ENCODE measurements at places on chromosomes 4 and X.
A peak's percentile ranks its signal among the peaks of the same experiment; 100 is the strongest.

DNA sequence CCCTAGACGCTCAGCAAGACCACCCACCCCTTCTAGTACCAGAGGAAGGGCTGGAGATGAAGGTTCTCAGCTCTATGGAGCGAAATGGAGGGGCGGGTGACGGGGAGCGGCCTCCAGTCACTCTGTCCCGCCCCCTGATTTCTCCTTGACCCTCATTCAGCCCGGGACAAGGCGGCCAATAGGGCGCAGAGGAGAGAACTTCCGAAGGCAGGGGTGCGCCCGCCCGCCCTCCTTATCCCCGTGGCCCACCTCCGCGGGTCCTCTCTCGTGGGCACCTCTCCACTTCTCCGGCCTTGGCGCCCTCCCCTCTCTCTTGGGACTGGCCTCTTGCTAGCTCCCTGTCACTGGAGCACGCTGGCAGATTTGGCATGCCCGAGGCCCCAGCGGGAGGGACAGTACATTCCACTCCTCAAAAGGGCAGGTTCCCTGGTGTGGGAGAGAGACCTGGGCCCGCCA, 1.1 kb upstream of the SEPTIN6 start:
- no peak for DNase-seq

GRCh38 chr4:13986548-13986947, 359.0 kb upstream of the BOD1L1 start:
- DNase-seq = no peak

DNA sequence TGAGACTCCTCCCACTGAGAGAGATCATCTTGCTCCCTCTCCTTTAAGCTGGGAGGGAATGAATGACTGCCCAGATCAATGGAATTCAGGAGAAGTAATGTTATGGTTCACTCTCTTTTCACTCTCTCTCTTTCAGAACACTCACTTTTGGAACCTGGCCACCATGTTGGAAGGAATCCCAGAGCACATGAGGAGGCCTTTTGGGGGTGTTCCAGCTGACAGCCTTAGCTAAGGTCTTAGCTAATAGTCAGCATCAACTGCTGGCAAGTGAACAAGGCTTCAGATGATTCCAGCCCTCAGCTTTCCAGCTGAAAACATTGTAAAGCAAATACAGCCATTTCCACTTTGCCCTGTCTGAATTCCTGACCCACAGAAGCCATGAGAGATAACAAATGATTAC, 124.0 kb upstream of the CLNK start:
- DNase-seq = peak; percentile 82

- no peak for DNase-seq
Observed at GRCh38 chr4:140344621-140345020, 28.8 kb upstream of the SCOC start.

DNA sequence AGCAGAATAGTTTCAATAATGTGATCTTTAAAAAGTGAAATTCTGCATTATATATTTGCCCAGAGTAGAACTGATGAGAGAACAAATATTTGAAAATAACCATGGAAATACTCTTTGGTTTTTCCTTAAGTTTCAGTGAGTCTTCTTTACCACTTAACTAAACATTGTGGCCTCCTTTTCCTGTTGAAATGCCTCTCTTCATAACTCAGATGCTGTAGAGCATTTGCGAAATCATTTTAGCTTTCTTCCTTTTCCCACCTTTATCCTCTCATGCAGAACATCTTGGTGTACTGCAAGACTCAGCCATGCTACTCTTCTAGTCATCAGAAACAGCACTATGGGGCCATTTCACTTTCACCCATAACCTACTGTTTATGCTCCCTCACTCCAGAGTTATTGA, 48.2 kb downstream of the CASK start:
- DNase-seq = no peak

GRCh38 chrX:68692651-68693050, 45.2 kb downstream of the STARD8 start:
- no peak for DNase-seq

DNA sequence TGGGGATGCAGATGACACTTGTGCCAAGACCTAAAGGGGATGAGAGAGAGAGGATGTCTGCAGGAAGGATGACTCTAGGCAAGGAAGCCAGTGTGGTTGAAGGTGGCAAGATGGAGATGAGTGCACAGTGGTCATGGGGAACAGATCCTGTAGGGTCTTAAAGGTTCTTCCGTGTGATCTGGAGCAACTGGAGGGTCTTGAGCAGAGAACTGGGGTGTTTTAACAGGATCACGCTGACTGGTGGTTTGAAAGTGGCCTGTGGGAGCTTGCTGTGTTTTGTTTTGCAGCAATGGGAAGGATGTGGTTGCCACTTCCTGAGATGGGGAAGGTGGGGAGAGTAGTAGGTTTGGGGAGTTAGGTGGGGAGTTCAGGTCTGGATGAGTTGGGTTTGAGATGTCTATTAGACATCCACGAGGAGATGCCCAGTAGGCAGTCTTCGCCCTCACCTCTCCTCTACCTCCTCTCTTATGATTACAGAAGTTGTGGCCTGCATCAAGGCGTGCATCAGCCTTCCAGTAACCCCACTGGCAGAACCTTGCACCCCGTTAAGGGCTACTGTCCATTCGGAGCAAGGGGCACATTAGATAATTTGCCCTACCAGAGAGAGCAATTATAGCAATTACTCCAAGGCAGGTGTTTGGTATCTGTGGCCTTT, 1.4 kb upstream of the STBD1 start:
- no peak for DNase-seq

- no peak for DNase-seq
Observed at GRCh38 chr4:87232216-87232615, 11.8 kb upstream of the KLHL8 start.

DNA sequence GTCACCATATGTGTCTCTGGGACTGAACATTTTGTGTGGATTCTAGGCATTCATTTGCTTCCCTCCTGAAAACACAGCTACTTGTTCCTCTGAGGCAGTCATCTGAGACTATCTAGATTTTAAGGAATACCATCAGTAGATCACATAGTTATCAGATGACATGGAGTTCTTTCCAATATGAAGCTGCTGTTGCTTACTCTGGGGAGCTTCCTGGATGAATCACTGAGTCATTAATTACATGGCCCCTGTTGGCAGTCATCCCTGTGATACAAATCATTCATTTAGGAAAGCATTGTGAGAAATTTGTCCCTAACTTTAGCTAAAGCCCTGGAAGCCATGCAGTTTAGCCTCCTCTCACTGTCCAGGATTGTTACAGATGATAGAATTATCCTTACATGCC, 98.2 kb upstream of the ARSJ start:
- DNase-seq = no peak

DNA sequence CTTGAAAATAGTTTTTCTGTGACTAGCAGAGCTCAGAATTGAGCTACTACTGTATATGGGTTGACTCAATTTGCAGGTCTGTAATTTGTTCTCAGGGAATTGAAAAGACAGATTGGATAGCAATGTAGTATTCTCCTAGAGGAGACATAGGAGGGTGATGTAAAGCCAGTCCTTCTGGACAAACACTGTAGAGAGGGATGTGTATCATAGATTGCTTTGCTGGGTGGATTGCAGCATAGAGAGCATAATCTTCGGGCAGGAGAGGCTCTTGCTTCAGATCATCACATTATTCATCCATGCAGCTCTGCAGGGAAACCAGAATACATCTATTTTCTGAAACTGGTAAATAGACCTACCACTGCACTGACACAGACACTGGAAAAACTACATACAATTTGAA, 1110.5 kb downstream of the RAPGEF2 start:
- no peak for DNase-seq

DNA sequence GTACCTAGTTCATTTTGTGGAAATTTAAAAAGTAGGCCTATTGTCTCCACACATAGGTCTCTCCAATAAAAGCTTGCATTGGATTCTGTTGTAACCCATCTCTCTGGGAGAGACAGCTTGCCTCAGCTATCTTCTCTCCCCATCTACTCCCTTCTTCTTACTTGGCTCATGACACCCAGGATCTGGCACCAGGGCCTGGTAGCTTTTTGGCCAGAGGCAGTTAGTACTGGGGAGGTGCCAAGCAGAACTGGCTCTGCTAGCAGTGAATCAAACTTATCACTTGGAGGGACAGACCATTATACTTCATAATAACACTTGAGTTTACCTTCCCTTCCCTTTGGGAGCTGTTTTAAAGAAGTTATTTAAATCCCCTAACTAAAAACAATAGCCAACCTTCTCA, 31.8 kb downstream of the PLAC1 start:
- no peak for DNase-seq

GRCh38 chr4:80809039-80809729, 221.3 kb upstream of the BMP3 start:
- no peak for DNase-seq

- no peak for DNase-seq
Observed at GRCh38 chr4:83262682-83263081, 21.9 kb downstream of the COQ2 start.

- DNase-seq = peak; percentile 30
Observed at GRCh38 chr4:82899374-82900065, 1.0 kb upstream of the THAP9 start.

- peak; percentile 26 for DNase-seq
Observed at GRCh38 chrX:41923978-41924683, 777 bp upstream of the CASK start.

GRCh38 chrX:45347877-45348276, 147.2 kb upstream of the DIPK2B start:
- DNase-seq = no peak

DNA sequence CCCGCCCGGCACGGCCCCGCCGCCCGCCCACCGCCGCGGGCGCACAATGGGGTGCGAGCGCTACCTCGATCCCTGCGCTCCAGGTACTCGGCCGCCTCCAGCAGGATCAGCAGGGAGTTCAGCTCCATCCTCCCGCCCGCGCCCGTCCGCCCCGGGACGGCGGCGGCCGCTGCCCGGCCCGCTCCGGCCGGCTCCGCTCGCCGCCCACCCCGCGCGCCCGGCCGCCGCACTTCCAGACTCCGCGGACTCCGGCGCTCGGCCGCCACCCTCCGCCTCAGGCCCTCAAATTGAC, at the start of gene MXD4:
TSS of gene MXD4 (minus strand) at position 257 of the 292 bp plus-strand sequence. CDS start at position 128, 129 bp downstream.
- no peak for DNase-seq

GRCh38 chrX:470686-471085, 84.0 kb upstream of the PPP2R3B start:
- no peak for DNase-seq

DNA sequence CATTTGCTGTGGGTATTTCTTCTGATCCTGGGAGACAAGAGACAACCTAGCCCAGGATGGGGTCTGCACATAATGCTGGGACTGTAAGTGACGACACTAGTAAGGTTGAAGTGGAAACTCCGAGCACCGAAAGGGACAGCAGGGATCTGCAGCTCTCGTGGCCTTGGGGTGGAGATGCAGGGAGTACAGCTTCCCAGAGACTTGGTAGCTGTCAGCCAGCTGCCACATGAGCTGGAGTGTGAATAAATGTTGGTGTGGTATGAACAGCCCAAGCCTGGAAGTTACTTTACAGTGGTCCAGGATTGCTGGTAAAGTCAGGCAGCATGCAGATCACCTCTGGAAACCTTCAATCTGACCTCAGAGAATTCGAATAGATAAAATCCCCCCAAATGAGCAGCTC, 97.6 kb downstream of the FAM193A start:
- DNase-seq = no peak

- DNase-seq = peak; percentile 37
Observed at GRCh38 chr4:17197070-17197469, 298.6 kb upstream of the LDB2 start.

GRCh38 chr4:5955856-5956255, 62.4 kb downstream of the C4orf50 start:
- DNase-seq = no peak

- no peak for DNase-seq
Observed at GRCh38 chrX:122945328-122945727, 238.8 kb upstream of the GRIA3 start.

DNA sequence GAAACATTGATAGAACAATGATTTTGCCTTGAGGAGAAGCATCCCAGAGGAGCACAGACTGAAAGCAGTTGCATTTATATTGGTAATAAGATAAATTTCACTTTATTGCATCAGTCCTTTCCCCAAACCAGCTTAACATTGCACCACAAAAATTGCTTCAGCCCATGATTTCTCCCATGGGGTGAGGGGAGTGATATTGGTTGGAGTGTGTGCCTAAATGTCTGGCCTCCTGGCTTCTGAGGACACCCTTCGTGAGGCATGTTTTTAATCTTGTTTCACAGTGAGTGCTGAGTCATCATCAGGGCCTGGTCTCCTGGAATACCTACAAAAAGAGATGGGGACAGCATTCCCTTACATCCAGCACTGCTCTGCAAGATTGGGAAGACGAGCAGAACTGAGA, 487.9 kb downstream of the C4orf33 start:
- no peak for DNase-seq

- no peak for DNase-seq
Observed at GRCh38 chr4:3317011-3317655, 24.3 kb downstream of the RGS12 start.

DNA sequence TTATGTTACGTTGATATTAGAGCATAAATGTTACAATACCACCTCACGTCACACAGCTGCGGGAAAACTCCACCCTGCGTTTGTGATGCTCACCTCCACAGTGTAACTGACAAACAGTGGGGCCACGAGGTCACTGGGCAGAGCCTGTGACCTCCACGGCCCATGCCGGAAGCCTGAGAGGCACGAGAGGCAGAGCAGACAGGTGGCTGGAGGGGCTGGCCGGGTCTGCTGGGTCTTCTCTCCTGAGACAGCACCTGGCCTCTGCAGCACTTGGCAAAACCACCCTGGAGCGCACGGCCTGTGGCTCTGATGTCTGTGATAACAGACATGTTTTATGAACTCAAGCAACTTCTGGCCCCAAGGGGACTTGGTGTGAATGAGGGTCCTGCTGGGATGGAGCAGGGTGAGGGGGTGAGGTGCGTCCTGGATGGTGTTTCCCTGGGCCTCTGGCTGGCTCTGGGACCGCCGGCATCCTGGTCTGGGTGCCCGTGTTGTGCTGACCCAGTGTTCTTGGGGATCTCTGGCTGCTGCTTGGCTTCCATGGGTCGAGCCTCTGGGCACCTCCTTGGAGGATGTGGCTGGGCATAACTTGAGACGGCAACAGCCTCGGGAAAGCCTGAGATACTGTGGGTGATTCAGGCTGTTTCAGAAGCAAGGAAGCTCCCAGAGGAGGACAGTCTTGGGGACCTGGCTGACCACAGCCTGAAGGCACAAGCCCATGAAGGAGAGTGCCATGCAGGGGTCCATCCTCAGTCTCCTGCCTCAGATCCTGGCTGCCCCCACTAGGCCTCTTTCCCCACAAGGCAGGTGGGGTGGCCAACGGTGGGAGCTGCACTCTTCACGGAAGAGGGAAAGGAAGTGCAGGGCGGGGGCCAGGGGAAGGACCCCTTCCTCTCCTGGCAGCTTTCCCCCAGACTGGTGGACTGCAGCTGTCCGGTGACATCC, 19.7 kb downstream of the RNF212 start:
- no peak for DNase-seq

DNA sequence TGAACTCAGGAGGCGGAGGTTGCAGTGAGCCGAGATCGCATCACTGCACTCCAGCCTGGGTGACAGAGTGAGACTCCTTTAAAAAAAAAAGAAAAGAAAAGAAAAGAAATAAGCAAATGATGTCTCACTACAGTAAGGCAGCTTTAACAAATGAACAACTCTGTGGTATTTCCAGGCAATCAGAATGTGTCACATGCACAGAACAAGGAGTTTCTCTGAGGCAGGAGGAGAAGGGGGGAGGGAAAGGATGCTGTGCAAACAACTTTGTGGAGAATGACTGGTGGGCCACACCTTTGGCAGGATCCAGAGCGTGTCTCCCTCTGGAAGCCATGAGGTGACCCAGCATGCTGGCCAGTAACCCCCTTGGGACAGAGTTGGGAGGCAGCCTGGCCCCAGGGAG, 57.6 kb downstream of the RAI2 start:
- no peak for DNase-seq
